Omental fat pad (tissue), 4 donors: ENCODE measurements at places on chromosomes 6 and 20. TPM values are rescaled to one million over a fixed set of nuclear protein-coding genes. Genes with fewer than 3 reads are reported as not detected.

The BPIFB1 gene
- not detected for total RNA-seq

The ANGPT4 gene
- 0.44 TPM for total RNA-seq

The DNMT3B gene
- total RNA-seq, result 0.50 TPM

The MAP1LC3A gene
- total RNA-seq, result 53.6 TPM

The FAM184A gene
- 3.0 TPM for total RNA-seq

The EEF1E1 gene
- 29.2 TPM for total RNA-seq

The SNPH gene
- total RNA-seq, result 2.0 TPM

The AKAP12 gene
- 241 TPM for total RNA-seq

The PLA2G7 gene
- total RNA-seq, result 1.0 TPM

The CCN6 gene
- total RNA-seq, result not detected

The PRR18 gene
- total RNA-seq, result 0.38 TPM

The VIP gene
- 0.31 TPM for total RNA-seq

The BANF2 gene
- not detected for total RNA-seq

The SNAP25 gene
- 0.47 TPM for total RNA-seq

The SLC12A5 gene
- total RNA-seq, result not detected
